ENCODE measurements at places on chromosomes 2 and 18.

- no peak for DNase-seq
Measured at GRCh38 chr2:216369821-216370220, 2.5 kb downstream of the MARCHF4 start.

GRCh38 chr2:236971131-236971821 lies 114.4 kb upstream of the COPS8 start:
- DNase-seq: no peak

GRCh38 chr2:238523158-238524110 lies 96.7 kb downstream of the ASB1 start:
- peak; percentile 67 for DNase-seq

- DNase-seq: no peak
Measured at GRCh38 chr2:98800330-98801064, 69.6 kb upstream of the MGAT4A start.

DNA sequence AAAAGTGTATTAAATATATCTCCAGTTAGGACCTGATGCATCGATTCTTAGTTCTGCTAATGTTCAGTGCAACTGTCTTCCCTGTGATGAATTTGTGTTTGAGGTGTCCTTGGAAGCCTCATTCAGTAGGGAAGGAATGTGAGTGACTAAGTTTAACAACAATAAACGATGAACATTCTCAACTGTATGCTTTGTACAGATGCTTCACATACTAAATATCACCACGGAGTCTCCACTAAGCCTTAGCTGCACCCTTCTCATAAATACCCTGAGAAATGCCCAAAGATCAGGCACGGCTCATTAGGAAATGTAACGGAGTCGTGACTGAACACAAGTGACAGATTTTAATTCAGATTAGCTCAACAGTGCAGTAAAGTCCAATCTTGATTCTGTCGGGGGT lies 24.4 kb upstream of the AGFG1 start:
- DNase-seq: no peak

DNA sequence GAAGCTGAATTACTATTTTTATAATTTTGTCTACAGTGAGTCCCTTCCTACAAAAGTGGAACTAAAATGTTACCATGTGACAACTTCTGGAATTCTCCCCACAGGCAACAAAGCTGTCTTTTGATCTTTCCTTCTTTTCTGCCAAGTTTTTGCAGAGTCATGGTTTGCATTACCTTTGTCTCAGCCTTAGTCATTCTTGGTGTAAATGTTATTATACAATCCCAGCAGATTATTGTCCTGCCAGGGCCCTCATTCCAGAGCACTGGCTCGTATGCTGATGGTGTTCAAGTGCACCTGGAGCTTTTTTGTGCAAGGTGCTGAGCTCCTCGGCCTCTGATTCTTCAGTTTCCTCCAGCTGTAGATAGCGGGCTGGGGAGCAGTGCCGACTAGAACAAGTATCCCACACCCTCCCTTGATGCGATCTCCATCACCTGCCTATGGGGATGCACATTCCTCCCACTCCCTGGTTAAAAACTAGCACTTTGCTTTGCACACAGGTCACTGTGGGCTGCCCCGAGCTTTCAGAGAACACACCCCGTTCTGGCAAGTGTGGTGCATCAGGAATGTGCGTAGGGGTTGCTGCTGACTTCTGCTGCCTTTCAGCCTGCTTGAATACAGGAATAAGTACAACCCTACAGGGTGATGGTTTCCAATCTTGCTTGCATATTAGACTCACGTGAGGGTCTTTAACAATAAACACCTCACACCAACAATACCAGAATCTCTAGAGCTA lies 263.6 kb downstream of the RNF144A start:
- peak; percentile 6 for DNase-seq

- DNase-seq: no peak
Measured at GRCh38 chr2:78309460-78309859, 716.0 kb upstream of the REG3G start.

- no peak for DNase-seq
Measured at GRCh38 chr2:239463541-239464165, 62.8 kb upstream of the HDAC4 start.

- DNase-seq: peak; percentile 60
Measured at GRCh38 chr2:159904959-159905305, 106.9 kb upstream of the CD302 start.

GRCh38 chr2:164260506-164260905 lies 360.8 kb downstream of the GRB14 start:
- DNase-seq: no peak

DNA sequence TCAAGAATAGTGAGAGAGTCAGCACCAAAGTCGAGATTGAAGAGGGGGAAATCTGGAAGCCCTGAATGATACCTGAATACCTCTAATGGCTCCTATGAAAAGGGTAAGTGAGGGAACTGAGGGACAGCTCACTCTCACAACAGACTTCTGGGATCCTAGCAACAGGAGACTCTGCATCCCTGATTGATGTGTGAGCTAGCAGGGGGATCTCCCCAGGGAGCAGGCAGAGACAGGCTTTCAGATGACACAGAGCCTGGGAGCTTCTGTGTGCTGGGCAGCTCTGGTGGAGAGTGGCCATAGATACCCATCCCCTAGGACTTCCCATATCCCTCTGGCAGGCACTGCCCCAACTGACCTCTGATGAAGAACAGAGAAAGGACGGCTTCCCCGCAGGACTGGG lies 206.2 kb downstream of the EXOC6B start:
- peak; percentile 43 for DNase-seq

DNA sequence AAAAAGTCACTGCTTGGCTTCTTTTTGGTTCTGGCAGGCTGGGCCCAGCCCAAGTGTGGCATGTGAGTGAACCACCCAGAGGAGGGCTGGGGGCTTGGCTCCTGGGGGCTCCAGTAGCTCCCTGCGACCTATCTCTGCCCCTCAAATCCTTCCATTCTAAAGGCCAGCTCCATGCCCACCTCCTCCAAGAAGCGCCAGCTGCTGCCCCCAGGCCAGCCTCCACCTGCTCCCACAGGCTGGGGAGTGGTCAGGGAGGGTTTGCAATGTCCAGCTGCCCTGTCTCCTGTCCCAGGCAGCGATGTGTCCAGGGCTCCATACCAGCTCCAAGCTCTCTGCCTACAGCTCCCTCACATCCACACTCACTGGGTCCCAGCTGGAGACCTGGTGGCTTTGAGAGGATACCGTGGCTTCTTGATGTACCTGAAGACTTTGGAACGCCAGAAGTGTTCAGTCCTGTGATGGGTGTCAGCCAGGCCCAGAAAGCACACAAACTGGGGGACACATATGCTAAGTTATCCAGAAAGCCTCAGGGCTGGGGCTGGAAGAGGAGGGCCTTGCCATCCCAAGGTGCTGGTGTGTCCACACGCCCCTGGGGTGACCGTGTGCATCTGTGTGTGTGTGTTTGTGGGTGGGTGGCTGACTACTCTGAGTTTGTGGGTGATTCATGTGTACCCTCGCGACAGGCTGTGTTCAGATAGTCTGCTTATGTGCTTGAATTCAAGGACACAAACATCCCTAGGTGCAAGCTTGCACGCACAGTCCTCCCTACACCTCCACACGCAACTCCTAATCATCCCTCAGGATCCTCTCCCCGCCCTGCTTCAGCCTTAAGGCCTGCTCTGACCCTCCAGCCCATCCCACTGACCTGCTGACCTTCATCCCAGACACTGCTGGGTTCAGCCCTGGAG lies 33.4 kb downstream of the ZFP36L2 start:
- no peak for DNase-seq

DNA sequence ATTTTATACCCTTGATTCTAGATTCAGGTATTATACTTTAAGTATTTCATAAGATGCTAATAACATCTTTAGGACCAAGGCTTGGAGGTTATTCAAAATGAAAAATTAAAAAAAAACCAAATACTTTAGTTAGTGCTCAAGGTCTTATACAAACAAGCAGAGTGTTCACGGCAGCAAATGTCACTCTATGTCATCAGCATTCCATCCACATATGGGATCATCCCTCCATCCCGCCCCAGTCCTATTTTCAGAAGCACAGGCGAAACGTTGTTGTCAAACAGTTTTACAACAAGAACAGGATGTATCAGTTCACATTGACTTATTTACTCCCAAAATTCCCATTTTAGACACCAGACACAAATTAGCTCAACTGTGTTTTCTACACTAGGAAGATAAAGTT lies 83.7 kb downstream of the DSEL start:
- DNase-seq: no peak

DNA sequence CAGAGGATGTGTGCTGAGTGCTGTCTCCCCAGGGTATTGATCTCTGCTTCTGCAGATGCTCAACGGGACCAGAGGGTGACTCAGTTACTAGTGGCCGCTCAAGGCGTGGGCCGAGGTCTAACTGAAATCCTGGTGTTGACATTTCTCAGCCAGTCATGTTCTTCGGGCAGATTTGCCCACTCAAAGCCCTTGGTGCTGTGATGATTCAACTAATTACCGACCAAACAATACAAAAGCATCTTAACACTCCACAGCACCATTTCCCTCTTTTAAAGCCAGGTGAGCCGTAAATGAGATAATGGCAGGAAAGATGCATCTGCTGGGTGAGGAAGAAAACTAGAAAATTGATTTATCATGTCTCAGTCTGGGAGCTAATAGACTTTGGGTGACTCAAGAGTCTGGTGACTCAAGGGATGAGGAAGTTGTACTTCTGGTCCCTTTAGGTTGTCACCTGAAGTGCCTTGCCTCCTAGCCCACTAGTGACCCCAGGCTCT lies 32.7 kb upstream of the PRLH start:
- no peak for DNase-seq

DNA sequence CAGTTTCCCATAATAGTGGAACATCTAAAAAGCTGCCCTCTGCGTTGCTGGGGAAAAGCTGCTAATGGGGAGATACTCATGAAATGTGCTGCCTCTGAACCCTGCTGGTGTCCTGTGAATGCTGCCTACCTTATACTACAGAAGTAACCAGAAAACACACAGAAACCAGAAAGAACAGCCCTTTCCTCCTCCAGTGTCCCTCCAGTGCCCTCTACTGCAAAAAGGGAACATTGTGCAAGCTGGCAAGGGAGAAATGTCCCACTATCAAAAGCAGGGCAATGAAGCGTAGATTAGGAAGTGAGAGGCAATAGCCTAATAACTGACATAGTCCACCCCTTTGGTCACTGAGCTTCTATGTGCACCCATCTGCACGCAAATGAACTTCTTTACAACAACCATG lies 162.7 kb upstream of the ETAA1 start:
- DNase-seq: peak; percentile 73

- no peak for DNase-seq
Measured at GRCh38 chr18:8960740-8961657, 141.5 kb upstream of the NDUFV2 start.

DNA sequence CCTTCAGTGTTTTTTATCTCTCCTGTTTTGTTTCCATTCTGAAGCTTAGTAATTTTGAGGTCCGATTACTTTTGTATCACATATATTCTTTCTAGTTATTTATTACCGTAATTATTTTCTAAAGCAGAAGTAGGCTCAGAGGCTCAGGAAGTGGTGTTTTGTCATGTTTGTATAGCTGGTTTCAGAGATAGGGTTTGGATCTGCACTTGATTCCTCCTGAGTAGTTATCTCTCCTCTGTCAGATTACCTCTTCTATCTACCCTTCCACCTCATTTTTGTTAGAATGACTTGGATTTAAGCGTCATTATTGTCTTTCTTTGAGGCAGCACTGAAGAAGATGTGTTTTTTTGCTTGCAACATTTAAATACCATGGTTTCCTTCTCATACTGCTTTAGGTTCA lies 95.4 kb downstream of the MTA3 start:
- peak; percentile 53 for DNase-seq

DNA sequence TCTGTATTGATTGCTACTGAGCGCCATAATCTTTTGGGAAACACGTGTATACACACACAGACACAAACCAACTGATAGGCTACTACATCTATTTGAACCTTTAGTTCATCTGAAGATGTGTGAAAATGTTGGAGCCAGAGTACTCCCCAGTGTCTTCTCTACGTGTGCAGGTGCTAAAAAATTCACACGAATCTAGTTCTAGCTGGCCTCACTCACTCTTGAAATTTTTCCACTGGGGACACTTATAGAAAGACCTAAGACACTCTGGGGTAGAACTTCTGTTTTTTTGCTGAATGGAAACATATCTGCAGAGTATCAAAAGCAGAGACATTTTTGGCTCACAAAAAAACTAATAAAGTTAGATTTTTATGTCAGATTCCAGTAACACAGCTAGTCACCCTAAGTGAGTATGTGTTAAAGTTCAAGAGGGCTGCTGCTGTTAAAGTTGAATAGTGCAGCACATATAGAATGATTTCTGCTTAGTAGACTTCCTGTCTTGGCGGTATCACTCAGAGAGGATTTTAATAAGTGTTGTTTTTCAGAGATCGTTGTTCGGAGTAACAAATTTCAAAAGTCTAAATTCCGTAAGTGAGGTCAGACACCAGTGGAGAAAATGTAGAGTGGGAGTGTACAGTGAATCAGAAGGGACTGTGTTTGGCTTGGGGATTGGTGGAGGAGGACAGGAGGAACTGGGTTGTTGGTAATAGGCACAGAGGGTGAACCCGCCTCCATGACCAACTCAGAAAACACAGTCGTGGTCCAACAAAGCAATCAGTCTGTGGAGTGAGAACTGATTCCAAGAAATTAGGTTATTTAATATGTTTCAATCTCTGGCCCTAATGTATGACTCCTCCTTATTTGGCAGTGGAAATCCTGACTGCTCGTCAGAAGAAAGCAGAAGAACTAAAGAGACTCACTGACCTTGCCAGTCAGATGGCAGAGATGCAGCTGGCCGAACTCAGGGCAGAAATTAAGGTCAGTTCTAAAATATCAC lies 43.1 kb downstream of the KCTD18 start:
- DNase-seq: no peak

DNA sequence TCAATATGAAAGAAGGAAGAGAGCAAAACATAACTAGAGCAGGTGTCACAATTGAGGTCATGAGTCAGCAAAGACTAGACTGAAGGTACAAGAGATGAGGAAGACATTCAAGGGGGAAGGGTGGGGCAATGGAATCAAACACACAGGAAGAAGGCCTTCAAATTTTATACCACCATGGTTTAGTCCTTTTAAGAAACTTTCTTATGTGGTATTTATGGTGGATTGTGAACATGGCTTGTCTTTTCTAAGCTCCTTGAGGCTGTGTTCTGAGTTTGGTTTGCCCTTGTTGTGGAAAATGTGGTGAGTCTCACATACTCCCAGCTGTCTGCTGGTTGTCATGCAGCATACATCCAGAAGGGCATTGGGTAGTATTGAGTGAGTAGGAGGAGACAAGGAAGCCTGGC lies 62.1 kb downstream of the NABP1 start:
- DNase-seq: no peak

DNA sequence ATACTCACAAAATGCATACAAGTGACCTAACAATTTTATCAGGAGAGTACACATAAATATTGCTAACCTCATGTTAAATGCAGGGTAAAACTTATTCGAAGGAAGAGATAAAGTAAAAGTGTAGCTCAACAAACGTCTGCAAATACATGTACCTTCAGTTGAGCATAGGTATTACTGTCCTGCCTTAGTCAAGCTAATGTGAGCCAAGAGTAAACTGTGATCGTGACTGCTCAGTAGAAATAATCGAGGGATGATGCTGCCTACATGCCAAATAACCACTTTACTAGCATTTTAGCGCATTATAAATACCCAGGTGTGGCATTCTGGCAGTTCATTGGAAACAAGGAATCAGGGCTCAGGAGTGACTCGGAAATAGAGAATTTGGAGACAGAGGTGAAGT lies 779.5 kb downstream of the SOCS6 start:
- DNase-seq: no peak

- DNase-seq: no peak
Measured at GRCh38 chr18:68176901-68177300, 538.0 kb downstream of the TMX3 start.
